ENCODE measurements at places on chromosomes 4 and X.

DNA sequence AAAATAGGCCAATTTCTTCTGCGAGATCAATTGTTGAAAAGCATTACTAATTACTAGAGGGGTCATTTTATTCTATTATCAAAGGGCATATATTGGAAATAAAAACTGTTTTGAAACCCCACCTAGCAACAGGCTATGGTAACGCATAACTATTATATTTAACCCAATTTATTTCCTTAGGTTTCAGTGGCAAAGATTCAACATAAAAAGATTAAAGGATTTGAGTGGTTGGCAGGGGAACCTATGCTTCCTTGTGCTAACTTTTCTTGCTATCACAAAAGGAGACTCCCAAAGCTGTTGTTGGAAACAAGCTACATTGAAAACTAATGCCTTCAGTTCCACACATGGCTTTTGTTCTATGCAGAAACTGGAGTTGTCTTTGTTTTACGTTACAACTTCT is 166.9 kb upstream of the KLF3 start:
- DNase-seq = no peak

- no peak for DNase-seq
These were observed 118.3 kb downstream of the CORIN start for GRCh38 chr4:47719576-47719975.

- DNase-seq = no peak
These were observed 239.9 kb downstream of the NKX6-1 start for GRCh38 chr4:84258905-84259830.

DNA sequence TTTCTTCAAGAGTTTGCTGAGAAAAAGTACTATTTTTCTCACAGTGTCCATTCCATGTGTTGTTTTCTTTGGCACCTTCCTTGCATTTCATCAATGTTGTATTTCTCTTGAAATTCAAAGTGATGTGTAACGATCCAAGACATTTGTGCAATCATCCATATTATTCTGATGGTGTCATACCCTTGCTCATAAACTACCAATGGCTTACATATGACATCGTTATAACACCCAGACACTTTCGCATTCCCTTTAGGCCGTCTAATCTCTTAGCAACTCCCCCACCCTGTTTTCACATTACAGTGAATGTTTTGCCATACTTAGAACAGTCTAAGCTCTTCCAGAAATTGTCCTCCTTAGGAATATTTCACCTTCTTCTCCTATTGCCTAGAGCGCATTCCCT is 1779.0 kb downstream of the PCDH7 start:
- no peak for DNase-seq

DNA sequence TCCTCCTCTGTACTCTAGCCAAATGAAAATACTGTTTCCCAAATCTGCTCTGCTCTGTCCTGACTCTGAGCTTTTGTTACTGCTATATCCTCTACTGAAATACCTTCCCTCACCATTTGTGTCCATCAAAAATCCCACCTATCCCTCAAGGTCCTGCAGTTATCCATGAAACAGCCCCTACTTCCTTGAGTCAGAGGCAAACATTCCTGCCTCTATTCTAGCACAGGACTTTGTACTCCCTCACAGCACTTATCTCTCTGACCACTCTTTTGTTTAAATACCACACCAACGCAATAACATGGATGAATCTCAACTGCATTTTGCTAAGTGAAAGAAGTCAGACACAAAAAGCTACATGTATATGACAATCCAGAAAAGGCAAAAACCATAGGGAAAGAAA is 10.5 kb upstream of the RNF128 start:
- no peak for DNase-seq

Measured in left lobe of liver (tissue), 2 donors.